Hematopoietic multipotent progenitor cell treated with erythropoietin and hydrocortisone succinate and interleukin-3 and kit ligand, for 17 days (in vitro differentiated cells): ENCODE measurements at places on chromosomes 6 and 20.

DNA sequence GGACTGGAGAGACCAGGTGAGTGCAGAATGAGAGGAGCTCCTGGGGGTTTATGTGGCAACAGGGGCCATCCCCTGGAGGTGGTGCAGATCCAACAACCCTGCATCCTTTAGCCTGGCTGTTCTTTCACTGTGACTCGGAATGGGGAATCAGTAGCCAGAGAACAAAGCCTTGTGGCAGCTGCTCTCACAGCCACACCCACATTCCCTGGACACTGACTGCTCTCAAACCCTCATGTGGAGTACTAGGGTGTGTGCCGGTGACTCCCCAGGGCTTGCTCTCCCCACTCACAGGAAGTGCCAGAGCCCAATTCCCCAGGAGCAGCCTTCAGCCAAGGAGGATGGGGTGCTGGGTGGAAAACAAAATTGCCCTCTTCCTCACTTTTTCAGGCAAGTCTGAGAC is 30.2 kb upstream of the GGTLC1 start:
- no peak for DNase-seq

DNA sequence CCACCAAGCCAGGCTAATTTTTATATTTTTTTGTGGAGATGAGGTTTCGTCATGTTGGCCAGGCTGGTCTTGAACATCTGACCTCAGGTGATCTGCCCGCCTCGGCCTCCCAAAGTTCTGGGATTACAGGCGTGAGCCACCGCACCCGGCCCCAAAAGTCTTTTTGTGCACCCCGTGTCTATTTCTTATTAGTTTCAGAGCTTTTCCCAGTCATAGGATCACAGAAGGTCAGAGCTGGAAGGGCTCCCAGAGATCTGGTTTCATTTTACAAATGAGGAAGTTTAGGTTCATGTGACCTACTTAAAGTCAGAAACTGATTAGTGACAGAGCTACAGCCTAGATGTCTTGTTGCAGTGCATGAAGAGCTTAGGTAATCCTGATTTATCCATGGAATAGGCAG is 1.6 kb upstream of the OGFRL1 start:
- no peak for DNase-seq

DNA sequence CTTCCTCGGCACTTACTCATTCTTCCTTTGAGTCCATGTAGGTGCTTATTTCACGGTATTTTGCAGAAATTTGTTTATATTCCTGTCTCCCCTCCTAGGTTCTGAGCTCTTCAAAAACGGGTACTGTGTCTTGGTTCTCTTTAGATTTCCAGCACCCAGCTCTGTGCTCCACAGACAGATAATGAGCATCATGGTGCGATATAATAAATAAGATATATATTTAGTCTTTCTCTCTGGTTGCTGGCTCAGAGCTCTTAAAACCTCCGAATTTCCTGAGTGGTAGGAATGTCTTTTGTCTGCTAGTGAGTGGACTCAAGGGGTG is 108.1 kb upstream of the GPR6 start:
- DNase-seq: no peak

GRCh38 chr6:20098267-20098876 is 113.9 kb downstream of the MBOAT1 start:
- no peak for DNase-seq

DNA sequence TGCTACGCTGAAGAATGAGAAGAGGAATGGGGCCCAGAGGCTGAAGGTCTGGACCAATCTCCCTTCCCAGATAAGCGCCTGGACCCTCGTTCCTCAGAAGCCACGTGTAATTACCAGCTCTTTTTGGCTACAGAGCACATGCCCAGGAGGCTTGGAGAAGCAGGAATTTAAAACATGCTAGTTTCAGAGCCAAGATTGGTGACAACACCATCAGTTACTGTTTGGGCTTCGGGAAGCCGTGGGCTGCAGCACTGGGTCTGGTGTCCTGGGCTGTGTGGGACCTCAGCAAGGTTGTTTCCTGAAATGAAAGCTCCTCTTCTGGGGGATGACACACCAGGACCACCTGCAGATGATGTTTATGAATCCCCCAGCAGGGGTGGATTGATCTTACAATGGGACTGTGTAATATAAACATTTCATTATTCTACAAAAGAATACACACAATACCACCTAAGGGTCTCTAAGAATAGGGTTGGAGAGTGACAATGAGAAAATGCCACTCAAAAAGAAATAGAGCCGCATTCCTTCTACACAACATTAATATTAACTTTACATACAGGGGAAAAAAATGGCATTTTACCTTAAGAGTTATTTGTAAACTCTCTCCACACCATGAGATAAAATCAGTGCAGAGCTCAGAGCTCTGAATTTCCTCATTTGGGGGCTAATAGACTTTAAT is 207.8 kb upstream of the FOXQ1 start:
- no peak for DNase-seq
